Transverse colon (tissue), 4 donors: ENCODE measurements at places on chromosomes 4 and X. TPM values are rescaled to one million over a fixed set of nuclear protein-coding genes. Genes with fewer than 3 reads are reported as not detected.
A peak's percentile ranks its signal among the peaks of the same experiment; 100 is the strongest.

- H3K36me3 ChIP-seq, result peaks cover 83% of the 10 kb centered on the region
- H3K4me1 ChIP-seq, result no peaks in the 10 kb centered on the region
- H3K27me3 ChIP-seq, result no peaks in the 10 kb centered on the region
- H3K27ac ChIP-seq, result no peak overlapping the region
- no peak for DNase-seq
These were observed 24.3 kb downstream of the HSD17B11 start for GRCh38 chr4:87366521-87367162.

- H3K27me3 ChIP-seq, result no peaks in the 10 kb centered on the region
- DNase-seq, result no peak
- no peaks in the 10 kb centered on the region for H3K4me1 ChIP-seq
- no peaks in the 10 kb centered on the region for H3K36me3 ChIP-seq
- no peak overlapping the region for H3K4me3 ChIP-seq
These were observed 366.5 kb upstream of the BOD1L1 start for GRCh38 chr4:13994016-13994415.

LNX1 gene
- 2.6 TPM for total RNA-seq

DNA sequence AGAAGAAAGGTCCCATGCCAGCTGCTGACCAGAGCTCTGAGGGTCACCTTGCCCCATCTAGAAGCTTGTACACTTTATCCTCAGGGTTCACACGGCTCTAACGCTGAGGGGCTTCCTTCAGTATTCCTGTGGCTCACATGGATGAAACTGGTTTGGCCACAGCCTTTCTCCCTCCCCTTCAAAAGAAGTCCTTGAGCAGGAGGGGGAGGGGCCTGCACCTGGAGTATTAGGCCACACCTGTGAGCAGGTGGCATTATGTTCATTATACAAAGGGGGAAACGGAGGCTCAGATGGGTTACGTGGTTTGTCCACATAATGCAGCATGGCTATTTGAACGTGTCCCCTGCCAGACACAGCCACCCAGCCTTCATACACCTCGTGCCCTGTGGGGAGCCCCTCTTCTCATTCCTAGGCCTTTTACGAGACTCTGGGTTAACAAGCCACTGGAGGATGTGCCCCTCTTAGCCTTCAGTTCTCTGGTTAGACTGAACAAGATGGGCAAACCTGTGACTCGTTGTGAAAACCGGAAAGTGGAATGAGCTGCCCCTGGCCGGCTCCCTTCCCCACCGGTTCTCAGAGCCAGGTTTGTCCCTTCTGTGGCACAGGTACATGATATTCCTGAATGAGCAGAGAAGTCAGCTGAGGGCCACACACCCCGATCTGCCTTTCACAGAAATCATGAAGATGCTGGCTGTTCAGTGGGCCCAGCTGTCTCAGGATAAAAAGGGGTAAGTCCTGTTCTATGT, 27.2 kb upstream of the JAKMIP1 start:
- no peak overlapping the region for H3K27ac ChIP-seq
- no peak overlapping the region for H3K4me3 ChIP-seq
- no peaks in the 10 kb centered on the region for H3K4me1 ChIP-seq
- H3K36me3 ChIP-seq, result no peaks in the 10 kb centered on the region
- DNase-seq, result no peak

- no peaks in the 10 kb centered on the region for H3K27me3 ChIP-seq
- no peak overlapping the region for H3K4me3 ChIP-seq
- H3K4me1 ChIP-seq, result no peaks in the 10 kb centered on the region
- peak overlapping the region; percentile 69 for H3K27ac ChIP-seq
- H3K36me3 ChIP-seq, result no peaks in the 10 kb centered on the region
- DNase-seq, result no peak
These were observed 24.1 kb downstream of the FHL1 start for GRCh38 chrX:136171420-136171819.

GRCh38 chr4:142671516-142671915, 174.6 kb downstream of the INPP4B start:
- no peaks in the 10 kb centered on the region for H3K27me3 ChIP-seq
- DNase-seq, result no peak
- no peaks in the 10 kb centered on the region for H3K36me3 ChIP-seq
- H3K27ac ChIP-seq, result no peak overlapping the region

DNA sequence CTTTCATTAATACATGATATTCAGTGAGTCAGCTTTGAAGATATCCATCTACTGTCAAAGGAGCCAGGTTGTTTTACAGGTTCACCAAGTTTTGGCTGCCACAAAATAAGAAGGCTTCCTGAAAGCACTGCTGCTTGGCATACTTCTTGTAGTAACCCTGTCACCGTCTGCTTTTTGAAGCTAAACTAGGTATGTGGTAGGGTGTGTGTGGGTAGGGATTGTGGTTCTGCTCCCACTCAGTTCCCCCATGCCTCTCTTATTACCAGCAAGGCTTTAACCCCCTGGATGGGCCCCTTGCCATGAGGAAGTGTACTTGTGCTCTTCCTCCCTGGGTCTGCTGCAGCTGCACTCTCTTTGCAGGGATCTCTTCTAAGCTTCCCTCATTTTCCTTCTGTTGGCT, 191.2 kb downstream of the BANK1 start:
- no peak overlapping the region for H3K27ac ChIP-seq
- no peaks in the 10 kb centered on the region for H3K4me1 ChIP-seq

- no peaks in the 10 kb centered on the region for H3K27me3 ChIP-seq
- no peak for DNase-seq
- peaks cover 16% of the 10 kb centered on the region for H3K4me1 ChIP-seq
These were observed 16.9 kb downstream of the CXCL3 start for GRCh38 chr4:74021601-74022000.

DNA sequence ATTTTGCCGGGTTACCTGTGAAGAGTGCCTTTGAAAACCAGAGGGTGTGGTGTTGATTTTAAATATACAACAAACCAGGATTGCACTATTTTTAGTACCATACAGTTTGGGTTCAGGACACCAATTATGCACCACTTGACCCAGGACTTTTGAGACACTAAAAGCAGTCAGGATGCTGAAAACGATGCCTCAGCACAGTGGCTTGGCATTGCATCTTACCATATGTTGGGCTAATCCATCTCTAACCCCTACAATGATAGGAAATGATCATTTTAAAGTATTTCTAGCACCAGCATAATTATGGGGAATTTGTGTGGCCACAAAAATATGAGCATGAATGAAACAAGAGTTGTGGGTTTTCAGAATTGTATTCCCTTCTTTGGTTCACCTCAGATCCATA, 4.1 kb downstream of the IBSP start:
- DNase-seq, result no peak
- no peak overlapping the region for H3K27ac ChIP-seq
- no peaks in the 10 kb centered on the region for H3K27me3 ChIP-seq
- no peaks in the 10 kb centered on the region for H3K4me1 ChIP-seq

GRCh38 chr4:183987987-183988392, 82.9 kb downstream of the STOX2 start:
- DNase-seq, result peak; percentile 61
- no peak overlapping the region for H3K4me3 ChIP-seq
- peak overlapping the region; percentile 69 for H3K27ac ChIP-seq
- no peaks in the 10 kb centered on the region for H3K36me3 ChIP-seq
- peaks cover 12% of the 10 kb centered on the region for H3K4me1 ChIP-seq

DNA sequence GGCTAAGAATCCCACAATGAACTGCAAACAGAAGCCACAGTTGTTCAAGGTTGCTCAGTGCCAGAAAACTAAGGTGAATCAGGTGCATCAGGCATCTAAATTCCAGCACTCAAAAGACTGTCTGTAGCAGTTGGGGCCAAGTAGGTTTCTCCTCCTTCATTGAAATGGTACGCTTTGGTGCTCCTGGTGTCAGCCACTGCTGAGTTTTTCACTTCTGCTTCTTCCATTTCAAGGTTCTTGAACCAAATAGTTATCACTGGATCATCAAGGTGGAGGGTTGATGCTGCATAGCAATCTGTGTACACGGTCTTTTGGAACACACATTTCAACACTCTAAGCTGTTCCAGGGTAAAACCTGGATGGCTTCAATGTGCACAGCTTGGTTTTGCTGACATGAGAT, 74.4 kb downstream of the TMA16 start:
- H3K36me3 ChIP-seq, result no peaks in the 10 kb centered on the region
- H3K27me3 ChIP-seq, result no peaks in the 10 kb centered on the region
- H3K4me1 ChIP-seq, result no peaks in the 10 kb centered on the region
- no peak overlapping the region for H3K4me3 ChIP-seq
- DNase-seq, result no peak
- H3K27ac ChIP-seq, result no peak overlapping the region

GRCh38 chr4:122658377-122658776, 37.5 kb upstream of the IL21 start:
- no peak overlapping the region for H3K4me3 ChIP-seq
- no peak for DNase-seq
- no peak overlapping the region for H3K27ac ChIP-seq
- no peaks in the 10 kb centered on the region for H3K36me3 ChIP-seq
- H3K4me1 ChIP-seq, result no peaks in the 10 kb centered on the region

GRCh38 chrX:107485013-107485412, 35.6 kb downstream of the FRMPD3 start:
- DNase-seq, result no peak
- H3K27ac ChIP-seq, result no peak overlapping the region
- no peaks in the 10 kb centered on the region for H3K36me3 ChIP-seq
- no peaks in the 10 kb centered on the region for H3K4me1 ChIP-seq
- no peak overlapping the region for H3K4me3 ChIP-seq
- H3K27me3 ChIP-seq, result no peaks in the 10 kb centered on the region

GRCh38 chr4:187961171-187961570, 34.4 kb upstream of the ZFP42 start:
- no peaks in the 10 kb centered on the region for H3K4me1 ChIP-seq
- no peaks in the 10 kb centered on the region for H3K36me3 ChIP-seq
- no peak for DNase-seq
- H3K27ac ChIP-seq, result no peak overlapping the region
- H3K4me3 ChIP-seq, result no peak overlapping the region

SULT1B1 gene
- total RNA-seq, result 177 TPM

HEPH gene
- total RNA-seq, result 126 TPM

DNA sequence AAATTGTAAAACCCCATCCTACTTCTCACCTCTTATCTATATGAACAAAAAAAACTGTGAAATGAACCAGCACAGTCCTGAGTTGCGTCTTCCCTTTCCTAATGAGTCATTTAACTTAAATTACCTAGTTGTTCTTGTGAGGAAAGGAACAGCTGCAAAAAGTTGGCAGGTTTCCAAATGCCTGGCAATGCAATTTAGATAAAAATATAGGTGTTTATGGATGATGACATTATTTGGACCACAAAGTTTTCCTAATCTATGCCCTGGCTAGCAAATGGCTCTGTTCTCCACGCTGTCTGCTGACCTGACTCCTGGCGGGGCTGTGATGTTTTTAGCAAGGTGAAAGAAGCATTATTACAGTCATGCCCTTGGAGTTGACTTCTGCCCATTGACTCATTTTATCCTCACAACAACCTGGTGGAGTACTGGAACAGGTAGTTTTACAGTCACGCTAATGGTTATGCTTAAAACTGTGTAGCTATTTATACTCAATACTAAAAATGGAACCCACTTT, 29.8 kb upstream of the RELL1 start:
- no peaks in the 10 kb centered on the region for H3K27me3 ChIP-seq
- H3K27ac ChIP-seq, result peak overlapping the region; percentile 51
- H3K4me1 ChIP-seq, result peaks cover 10% of the 10 kb centered on the region
- peak; percentile 82 for DNase-seq

DNA sequence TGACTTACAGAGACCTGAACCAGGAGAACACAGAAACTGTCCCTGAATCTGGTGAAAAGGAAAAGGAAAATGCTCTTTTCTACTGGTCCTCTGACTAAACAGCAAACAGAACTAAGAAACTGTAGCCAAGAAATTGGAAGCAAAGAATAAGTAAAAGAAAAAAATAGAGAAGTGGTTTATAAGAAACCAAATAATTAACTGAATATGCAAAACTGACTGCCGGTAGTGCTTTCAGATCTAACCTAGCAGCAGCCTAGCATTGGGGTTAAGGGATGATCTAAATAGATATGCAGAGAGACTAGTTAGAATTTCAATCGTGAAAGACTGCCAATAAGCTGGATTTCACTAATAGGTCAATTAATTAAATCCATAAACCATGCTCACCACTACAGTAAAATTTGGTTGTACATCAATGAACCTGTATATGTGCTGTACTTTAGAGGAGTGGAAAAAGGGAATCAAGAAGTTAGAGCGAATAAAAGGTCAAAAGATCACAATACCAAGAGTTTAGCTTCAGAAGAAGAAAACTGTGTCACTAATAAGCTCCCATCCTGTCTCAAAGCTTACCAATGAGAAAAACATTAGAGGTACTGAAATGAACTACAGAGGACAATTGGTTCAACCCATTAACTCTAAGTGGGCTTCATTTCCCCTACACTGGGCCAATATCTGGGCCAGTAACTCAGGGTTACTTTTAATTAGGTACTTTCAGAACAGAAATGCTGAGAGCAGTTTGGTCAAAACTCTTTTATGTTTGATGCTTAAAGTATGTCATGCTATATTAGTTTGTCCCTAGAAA, 53.6 kb downstream of the KLHL13 start:
- no peak for DNase-seq
- no peak overlapping the region for H3K4me3 ChIP-seq
- no peak overlapping the region for H3K27ac ChIP-seq
- H3K4me1 ChIP-seq, result no peaks in the 10 kb centered on the region
- H3K36me3 ChIP-seq, result no peaks in the 10 kb centered on the region
- no peaks in the 10 kb centered on the region for H3K27me3 ChIP-seq

DNA sequence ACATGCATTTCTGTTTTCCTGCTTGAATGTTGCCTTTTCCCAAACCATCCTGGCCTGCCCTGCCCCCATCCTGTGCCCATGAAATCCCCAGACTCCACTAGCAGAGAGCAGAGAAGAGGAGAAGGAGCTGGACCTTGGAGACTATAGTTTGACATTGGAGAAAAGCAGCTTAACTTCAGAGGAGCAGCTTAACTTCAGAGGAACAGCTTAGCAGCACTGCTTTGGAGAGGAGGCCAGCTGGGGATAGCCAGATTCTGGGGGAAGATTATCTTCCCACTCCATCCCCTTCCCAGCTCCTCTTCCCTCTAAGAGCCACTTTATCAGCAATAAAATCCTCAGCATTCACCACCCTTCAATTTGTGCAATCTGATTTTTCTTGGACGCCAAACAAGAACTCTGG, 443.0 kb downstream of the PCDH10 start:
- no peaks in the 10 kb centered on the region for H3K36me3 ChIP-seq
- no peaks in the 10 kb centered on the region for H3K4me1 ChIP-seq
- H3K4me3 ChIP-seq, result no peak overlapping the region
- DNase-seq, result no peak

DNA sequence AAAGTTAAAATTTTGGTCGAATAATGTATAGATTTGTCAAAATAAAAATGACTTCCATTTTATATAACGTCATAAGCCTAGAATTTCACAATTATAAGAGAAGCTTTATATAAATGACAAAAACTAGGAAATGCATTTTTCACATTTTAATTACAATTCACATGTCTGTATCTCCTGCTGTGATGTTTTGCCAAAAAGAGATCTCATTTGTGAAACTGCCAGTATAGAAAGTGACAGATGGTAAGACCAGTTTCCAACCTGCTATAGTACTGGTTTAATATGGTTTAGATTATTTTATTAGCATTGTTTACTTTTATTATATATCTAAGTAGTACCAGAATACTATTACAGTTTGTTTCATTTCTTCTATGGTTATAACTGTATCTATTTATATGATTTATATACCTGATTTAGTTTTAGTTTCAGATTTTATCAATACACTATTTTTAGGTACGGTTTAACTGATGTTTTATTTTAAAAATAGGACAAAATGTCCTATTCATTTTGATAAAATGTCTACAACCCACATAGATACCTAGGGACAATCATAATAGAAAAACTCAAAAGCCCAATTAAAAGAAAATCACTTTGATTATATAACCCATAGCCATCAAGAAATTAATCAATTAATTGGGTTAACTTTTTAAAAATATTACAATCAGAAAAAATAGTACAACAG, 5.4 kb upstream of the CCSER1 start:
- H3K27ac ChIP-seq, result no peak overlapping the region
- no peaks in the 10 kb centered on the region for H3K4me1 ChIP-seq
- H3K27me3 ChIP-seq, result no peaks in the 10 kb centered on the region
- H3K36me3 ChIP-seq, result no peaks in the 10 kb centered on the region
- DNase-seq, result no peak
